Right lobe of liver (tissue), 6 donors: ENCODE measurements at places on chromosomes 4 and X.

GRCh38 chrX:152537373-152537772, 86.3 kb upstream of the GABRA3 start:
- DNase-seq, result no peak

DNA sequence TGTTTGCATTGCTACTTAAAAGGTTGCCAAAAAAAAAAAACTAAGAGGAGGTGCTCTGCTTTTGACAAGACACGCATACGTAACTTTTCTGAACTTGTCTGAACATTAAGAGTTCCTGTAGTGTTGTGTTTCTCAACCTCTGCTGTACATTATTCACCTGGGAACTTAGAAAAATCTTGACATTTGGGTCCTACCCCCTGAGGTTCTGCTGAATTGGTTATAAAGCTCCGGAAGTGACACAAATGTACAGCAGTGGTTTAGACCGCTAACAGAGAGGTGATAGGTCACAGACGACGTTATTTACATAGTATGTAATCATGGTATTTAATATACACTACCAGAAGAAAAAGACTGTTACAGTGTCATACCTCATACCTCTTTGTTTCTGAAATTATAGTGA, 61.1 kb downstream of the CPEB2 start:
- DNase-seq, result no peak

GRCh38 chrX:23784470-23785331, 1.7 kb downstream of the SAT1 start:
- no peak for DNase-seq

DNA sequence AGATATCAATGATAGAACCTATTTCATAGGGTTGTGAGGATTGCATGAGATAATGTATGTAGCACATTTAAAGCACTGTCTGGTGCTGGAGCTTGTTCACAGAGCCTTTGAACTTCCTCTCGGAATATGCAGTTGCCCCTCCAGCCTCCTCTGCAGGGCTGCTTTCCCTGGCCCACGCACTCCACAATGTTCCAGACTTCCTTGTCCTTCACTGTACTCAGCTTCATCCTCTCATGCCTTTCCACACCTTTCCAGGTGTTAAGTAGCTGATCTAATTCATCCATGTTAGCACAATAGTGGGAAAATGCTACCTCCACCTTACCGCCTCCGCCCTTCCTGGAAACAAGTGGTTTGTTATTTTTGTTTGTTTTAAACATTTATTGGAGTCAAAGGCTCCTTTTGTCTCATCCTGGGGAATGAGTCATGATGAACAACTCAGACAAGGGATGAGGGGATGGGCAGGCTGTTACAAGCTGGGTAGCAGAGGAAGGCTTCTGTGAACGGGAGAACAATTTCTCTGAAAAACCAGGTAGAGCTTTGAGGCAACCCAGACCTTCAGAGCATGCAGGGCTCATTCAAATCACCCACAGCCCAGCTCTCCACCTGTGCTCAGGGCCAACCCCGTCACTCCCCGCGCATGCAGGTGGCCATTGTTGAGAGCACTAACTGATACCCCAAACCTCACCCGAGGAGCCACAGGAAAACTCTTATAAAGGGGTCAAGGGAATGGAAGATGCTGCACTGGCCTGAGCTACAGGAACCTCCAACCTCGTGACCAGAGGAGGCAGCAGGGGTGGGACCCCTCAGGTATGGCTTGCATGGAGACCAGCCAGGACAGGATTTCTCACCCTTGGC, 84.9 kb upstream of the TBL1X start:
- no peak for DNase-seq

GRCh38 chr4:174813292-174813691, 15.8 kb downstream of the GLRA3 start:
- no peak for DNase-seq
